Nephron progenitor cell (in vitro differentiated cells): ENCODE measurements at places on chromosomes 4 and X.

GRCh38 chrX:13533726-13534125 is 35.7 kb upstream of the EGFL6 start:
- no peak for DNase-seq

GRCh38 chrX:73127700-73128241 is 48.5 kb upstream of the PABPC1L2A start:
- no peak for DNase-seq

- DNase-seq: no peak
Observed at GRCh38 chr4:136922066-136922465, 610.2 kb downstream of the PCDH18 start.

- DNase-seq: no peak
Observed at GRCh38 chr4:106775636-106776035, 260.5 kb downstream of the DKK2 start.

- DNase-seq: no peak
Observed at GRCh38 chrX:41923978-41924683, 777 bp upstream of the CASK start.

DNA sequence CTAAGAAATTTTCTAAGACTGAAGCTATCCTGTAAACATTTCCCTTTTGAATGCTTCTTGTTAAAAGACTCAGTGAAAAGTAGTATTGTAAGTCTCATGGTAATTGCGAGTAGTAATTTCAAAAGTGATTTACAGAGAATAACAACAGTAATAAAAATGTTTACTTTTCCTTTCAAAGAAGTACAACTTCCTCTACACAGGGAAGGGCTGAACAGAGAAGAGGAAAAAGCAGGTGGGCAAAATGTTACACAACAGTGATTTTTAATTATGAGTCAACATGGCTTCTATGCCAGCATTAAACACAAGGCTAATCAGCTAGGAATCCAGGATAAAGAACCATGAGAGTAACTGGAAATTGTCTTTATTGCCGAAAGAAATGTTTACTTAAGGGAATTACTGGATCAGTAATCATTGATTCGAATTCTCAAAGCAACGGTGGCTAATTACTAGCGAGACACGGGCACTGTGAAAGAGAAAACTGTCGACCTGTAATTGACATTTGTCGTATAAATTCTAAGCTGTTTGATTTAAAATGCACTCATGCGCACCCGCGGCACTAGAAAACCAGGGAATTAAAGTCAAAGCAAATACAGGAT is 15.4 kb downstream of the UTP3 start:
- DNase-seq: no peak

DNA sequence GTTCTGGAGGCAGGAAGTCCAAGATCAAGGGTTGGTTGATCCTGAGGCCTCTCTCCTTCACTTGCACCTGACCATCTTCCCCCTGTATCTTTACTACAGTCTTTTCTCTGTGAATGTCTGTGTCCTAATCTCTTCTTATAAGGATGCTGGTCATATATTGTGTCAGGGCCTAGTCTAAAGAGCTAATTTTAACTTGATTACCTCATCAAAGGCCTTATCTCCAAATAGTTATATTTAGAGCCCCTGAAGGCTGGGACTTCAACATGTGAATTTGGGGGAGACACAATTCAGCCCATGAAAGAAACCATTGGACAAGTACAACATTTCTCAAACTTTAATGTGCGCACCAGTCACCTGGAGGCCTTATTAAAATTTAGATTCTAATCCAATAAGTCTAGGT is 62.8 kb upstream of the DYNLT3 start:
- DNase-seq: no peak

- DNase-seq: no peak
Observed at GRCh38 chrX:123358457-123358856, 174.4 kb downstream of the GRIA3 start.

- DNase-seq: no peak
Observed at GRCh38 chr4:35250331-35250730, 994.0 kb downstream of the ARAP2 start.

DNA sequence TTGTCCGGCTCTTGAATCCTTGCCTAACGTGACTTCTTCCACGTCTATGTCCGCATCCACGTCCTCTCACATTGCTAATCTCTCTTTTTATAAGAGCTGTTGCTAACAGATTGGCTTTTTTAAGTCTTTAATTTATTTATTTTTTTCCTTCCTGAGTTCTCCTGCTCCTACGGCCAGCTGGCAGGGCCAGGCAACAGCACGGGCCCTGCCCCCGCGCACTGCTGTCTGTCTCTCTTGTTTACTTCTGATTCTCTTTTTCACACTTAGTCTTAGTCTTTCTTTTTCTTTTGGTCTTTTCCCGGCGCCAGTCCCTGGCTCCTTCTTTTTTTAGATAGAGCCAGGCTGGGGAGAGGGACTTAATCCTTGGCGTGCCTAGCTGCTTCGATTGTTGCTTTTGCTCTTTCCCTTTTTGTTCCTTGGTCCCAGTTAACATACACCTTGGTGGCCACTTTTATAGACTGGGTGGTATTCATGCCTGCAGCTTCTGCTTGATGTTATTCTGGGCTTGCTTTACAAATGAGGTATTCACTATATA is 53.2 kb upstream of the RBMX start:
- DNase-seq: no peak

DNA sequence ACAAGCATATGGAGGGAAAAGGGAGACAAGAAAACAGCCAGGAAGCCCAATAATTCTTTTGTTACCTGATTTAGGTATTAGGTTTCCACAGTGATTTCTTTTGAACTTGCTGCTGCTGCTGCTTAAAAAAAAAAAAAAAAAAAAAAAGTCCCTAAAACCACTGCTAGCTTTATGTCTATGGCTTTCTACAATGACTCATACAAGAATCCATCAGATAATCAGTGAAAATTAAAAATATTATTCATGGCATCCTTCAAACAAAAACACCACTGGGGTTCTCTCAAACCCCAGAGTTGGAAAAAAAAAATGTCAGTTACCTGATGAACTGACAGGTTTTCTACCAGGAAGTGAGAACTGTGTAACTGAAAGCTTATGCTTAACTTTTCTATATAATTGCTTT is 14.3 kb downstream of the EPHA5 start:
- no peak for DNase-seq

DNA sequence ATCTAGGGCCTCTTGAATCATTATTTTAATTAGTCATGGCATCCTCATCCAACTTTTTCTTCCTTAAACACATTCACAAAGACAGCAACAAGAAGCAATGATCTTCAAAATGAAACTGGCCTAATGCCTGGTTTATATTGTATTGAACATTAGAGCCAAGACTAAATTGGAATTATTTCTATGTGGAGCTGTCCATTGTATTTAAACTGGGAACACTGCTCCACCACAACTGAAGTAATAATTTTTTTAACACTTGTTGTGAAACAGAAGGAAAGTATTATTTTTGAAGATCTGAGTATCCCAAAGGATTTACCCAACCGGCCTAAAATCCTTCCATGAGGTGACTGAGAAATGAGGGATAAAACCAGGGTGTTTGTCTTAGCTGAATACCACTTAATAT is 6.9 kb downstream of the GABRB1 start:
- DNase-seq: no peak

GRCh38 chr4:41095973-41096372 is 118.4 kb downstream of the APBB2 start:
- no peak for DNase-seq

DNA sequence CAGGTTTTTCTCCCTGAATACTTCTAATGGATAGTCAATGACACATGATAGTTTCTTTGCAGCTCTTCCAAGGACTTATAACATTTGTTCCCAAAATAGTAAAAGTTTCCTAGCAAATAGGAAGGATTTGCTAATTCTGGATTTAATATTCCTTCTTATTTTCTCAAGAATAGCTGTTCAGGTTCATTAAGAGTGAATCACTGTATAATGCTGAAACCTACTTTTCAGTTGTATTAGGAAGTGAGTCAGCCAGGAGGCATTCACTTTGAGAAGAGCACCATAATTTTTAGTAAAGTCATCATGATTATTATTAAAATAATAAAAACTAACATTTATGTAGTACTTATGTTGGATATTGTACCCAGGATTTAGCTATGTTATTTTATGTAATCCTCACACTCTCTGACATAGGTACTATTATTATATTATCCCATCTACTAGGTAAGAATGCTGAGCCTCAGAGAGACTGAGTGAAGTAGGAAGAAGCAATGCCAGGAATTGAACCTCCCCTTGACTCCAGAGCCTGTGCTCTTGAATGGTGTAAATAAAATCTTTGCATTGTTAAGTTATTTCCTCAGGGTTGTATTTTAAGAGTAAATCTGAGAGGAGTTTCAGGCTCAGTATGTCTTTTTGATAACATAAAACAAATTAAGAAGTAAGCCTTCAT is 114.8 kb downstream of the REELD1 start:
- DNase-seq: no peak
